Suprapubic skin (tissue), 4 donors: ENCODE measurements at places on chromosomes 13 and 19. TPM values are rescaled to one million over a fixed set of nuclear protein-coding genes. Genes with fewer than 3 reads are reported as not detected.

DNA sequence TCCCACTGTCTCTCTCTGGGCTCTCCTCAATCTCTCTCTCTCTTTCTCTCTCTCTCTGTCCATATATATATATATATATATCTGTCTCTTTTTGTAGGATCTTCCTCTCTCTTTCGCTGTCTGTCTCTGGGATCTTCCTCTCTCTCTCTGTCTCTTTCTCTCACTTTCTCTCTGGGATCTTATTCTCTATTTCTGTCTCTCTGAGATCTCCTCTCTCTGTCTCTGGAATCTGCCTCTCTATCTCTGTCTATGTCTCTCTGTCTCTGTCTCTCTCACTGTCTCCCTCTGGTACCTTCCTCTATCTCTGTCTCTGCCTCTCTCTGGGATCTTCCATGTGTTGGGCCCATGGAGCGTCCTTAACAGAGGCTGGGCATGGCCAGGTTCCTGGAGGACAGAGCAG, 3.4 kb downstream of the ATP1A3 start:
- no peak for DNase-seq

- no peak for DNase-seq
These were observed 51.4 kb downstream of the EFNB2 start for GRCh38 chr13:106484084-106484483.

GRCh38 chr19:3986260-3987041, 1.2 kb upstream of the EEF2 start:
- DNase-seq, result no peak

The KRTDAP gene
- total RNA-seq, result 12,237 TPM

GRCh38 chr19:2733930-2734588, 5.8 kb downstream of the SLC39A3 start:
- DNase-seq, result no peak

DNA sequence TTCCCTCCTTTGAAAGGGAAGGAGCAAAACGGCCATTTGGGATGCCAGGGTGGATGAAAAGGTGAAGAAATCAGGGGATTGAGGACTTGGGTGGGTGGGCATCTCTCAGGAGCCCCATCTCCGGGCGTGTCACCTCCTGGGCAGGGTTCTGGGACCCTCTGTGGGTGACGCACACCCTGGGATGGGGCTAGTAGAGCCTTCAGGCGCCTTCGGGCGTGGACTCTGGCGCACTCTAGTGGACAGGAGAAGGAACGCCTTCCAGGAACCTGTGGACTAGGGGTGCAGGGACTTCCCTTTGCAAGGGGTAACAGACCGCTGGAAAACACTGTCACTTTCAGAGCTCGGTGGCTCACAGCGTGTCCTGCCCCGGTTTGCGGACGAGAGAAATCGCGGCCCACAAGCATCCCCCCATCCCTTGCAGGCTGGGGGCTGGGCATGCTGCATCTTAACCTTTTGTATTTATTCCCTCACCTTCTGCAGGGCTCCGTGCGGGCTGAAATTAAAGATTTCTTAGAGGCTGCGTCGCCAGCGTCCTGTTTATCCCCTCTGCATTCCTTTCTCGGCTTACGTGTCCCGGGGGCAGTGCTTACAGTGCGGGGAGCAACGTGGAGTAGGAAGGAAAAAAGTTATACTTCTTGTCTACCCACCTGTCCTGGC, 15.2 kb upstream of the S1PR4 start:
- DNase-seq, result peak; percentile 68

DNA sequence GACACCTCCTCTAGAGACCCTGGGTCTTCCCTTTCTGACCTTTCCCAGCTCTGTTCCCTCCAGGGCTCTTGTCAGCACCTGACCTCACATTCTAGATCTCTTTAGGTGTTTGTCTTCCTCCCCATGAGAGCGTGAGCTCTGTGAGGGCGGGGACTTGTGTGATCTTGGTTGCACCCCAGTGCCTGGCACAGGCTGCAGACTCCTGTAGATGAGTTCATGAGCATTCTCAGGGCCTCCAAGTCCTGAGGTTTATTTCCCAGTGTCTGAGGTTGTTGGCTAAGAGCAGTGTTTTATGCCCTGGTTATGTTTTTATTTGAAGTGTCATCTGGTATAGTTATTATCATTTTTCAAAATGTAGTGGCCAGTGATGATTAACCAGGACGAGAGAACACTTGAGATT, 596 bp downstream of the CEACAM4 start:
- no peak for DNase-seq

GRCh38 chr13:31198519-31198918, 1.3 kb upstream of the B3GLCT start:
- no peak for DNase-seq

DNA sequence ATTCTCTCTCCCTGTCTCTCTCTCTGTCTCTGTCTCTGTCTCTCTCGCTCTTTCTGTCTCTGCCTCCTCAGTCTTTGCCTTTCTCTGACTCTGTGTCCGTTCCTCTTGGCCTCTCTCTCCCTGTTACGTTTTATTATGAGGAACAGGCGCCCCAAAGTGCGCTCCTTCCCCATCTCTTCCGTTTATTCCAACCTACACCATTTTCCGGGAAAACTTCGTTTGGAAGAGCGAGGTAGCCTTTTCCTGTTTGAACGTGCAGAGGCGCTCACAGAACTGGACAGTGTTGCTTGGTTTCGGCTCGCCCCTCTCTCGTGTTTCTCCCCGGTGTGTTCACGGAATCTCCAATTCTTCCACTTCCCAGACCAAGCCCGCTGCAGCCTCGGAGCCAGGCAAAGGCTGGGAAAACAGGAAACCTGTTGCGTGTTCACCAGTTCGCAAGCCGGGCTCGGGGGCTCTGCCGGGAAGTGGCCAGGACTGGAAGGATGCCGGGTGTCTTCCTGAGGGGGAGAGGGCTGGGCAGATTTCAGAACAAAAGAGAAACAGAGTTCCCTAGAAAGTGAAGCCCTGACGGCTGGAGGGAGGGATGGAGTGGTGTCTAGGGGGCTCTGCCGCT, 605 bp downstream of the TMEM255B start:
- DNase-seq, result peak; percentile 68

The CLDND2 gene
- total RNA-seq, result not detected

The C19orf33 gene
- total RNA-seq, result 393 TPM

DNA sequence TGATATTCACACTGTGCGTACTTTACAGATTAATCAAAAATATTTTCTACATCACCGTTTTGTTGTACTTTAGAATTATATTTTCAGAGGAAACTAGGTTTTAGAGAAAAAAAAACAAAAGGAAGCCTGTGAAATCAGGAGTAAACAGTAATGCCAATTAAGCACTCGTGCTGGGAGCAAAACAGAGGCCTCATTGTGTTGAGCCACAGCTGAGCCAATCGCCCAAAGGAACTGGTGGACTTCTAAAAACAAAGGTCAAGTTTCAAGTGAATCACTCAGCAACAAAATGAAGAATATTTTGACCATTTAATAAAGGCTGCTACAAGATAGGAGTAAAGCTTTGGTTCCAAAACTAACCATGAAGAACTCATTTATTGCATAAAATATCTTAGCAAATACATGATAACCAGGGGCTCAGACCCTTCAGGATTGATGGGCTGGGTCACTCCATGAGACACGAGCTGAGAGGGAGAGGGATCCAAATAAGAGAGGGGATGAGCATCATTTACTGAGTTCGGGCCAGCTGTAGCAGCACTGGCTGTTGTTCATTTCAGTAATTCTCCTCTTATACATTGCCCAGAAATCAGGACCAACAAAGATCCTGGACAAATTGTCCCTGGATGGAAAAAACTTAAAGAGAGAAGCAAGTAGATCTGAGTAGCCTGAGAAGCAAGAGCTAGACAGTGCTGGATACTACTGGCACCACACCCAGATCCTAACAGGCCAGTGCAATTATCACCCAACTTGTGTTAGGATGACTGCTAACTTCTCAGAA, 8.3 kb upstream of the NALCN start:
- no peak for DNase-seq

The SYDE1 gene
- total RNA-seq, result 7.3 TPM

DNA sequence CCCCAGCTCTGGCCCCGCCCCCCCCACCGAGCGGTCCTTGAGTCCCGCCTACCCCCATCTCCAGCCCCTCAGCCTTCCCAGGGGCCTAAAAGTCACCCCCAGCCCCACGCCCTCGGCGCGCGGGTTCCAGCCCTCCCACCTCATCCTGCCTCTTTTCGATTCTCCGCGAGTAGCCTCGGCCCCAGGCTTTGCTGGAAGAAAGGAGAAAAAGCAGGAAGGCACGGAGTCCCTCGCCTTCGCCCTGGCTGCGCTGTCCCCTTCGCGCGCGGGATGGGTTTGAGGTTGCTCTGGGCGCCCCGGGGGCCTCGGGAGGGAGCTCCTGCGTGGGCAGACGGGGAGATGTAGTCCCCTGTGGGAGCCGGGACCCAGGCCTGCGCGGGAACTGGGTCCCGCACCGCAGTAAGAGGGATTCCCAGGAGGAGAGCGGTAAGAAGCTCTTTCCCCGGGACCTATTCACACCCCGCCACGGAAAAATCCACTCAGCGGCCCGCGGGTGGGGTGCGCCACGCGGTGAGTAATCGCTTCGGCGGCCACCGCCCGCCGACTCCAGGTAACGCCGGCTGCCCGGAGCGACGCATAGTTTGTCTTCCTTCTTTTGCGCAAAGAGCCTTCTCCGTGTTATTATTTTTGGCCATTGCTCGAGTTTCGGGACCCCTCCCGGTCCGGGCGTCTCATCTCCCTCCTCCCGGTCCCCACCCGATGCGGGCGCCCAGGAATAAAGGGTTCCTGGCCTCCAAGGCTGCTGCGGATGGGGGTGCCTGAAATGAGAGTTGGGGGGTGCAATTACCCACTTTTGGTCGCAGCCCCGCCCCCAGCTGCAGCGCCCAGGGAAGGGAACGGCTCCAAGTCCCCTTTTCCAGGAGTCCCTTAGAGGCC, 865 bp upstream of the CRLF1 start:
- DNase-seq, result no peak

- DNase-seq, result no peak
These were observed 646 bp downstream of the TMEM161A start for GRCh38 chr19:19137556-19138108.

The MED4 gene
- 46.3 TPM for total RNA-seq

DNA sequence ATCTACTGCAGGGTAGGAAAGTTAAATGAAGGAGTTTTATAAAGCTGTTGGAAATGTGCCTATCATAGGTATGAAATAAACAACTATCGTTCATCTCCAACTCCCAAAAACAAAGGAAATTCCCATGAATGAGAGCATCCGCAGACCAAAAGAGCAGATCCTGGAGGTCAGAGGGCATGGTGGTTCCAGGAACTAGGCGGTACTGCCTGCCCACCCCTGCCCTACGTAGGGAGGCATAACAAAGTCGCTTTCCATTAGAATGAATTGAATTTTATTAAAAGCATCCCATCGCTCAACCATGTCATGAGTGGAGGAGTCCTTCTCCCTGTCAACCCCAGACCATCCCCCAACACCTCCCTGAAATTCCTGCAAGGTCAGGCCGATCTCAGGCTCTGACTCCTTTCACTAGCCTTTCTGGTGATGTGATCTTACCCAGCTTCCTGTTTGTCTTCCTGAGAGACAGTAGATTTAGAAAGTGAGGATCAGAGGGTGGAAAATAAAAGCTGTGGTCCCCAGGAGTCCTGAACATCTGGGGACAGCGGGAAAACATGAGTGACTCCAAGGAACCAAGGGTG, at the start of gene CLEC4M:
TSS of gene CLEC4M (plus strand) at position 525 of the 575 bp plus-strand sequence. CDS start at position 549, 24 bp downstream.
- DNase-seq, result no peak

DNA sequence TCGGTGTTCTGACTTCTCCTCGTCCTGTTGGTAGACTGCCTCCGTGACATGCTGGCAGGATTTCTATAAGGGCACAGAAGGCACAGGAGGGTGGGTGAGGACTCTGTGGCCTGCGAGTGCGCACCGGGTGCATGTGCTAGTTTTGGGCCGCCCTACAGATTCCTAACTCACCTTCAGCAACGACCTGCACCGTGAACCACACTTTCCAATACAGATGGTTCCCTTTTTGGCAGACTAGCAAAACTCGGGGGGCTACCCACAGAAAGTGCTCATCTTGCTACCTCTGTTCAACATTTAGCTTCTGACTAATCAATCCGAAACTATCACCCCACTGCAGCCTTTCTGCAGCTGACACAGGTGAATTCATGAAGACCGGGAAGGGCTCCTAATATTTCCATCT, 14.1 kb upstream of the AMER2 start:
- DNase-seq, result no peak

GRCh38 chr13:44660050-44660449, 83.9 kb upstream of the TSC22D1 start:
- no peak for DNase-seq

DNA sequence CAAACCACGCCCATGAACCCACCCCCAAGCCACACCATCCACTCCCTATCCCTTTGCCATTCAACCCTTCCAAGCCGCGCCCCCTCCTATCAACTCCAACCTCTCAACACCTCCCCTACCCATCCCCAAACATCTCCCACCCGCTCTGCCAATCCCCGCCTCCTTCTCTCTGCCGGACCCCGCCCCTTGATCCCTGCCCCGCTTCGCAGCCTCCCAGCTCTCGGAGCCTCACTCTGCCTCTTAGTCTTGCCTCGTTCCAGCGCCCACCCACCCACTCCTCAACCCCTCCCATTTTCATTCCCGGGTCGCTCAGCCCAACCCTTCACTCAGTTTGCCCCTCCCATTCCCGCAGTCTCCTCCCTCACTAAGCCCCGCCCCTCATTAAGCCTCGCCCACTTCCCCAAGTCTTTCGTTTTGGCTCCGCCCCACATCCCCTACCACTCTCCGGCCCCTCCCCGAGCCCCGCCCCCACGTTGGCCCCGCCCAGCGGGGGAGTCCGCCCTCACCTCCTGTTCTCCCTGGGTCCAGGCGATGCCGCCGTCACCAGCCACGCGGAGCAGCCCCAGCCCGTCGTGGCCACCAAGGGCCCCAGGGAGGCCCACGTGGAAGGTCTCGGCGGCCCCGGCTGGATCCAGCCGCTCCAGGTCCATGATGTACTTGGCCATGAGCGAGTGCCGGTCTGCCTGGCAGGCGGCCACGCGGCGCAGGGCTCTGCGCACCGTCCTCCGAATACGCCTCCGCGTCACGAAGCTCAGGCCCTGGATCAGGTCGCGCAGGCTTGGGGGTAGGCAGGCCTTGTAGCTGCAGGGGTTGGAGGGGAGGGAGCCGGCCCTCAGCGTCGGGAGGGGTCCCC, 5.7 kb downstream of the JAK3 start:
- no peak for DNase-seq

DNA sequence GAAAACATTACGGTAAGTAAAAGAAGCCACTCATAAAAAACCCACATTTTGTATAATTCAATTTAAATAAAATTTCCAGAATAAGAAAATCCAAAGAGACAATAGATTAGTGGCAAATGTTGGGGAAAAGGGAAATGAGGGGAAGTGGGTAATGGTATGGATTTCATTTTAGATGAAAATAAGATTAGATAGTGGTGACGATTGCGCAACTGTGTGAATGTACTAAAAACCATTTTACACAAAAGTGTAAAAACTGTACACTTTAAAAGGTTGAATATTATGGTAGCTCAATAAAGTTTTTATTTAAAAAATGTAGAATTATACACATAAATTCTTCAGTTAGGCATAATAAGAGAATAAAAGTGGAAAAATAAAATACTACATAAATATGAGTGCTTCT, 3.7 kb downstream of the MBD3L1 start:
- no peak for DNase-seq

- no peak for DNase-seq
These were observed 40.5 kb upstream of the KCTD15 start for GRCh38 chr19:33756177-33756576.

The ZNF547 gene
- total RNA-seq, result 4.2 TPM
